ENCODE measurements at places on chromosomes 3 and 15.
A peak's percentile ranks its signal among the peaks of the same experiment; 100 is the strongest.

GRCh38 chr15:77181305-77182074 is 110.6 kb upstream of the TSPAN3 start:
- DNase-seq: peak; percentile 33

DNA sequence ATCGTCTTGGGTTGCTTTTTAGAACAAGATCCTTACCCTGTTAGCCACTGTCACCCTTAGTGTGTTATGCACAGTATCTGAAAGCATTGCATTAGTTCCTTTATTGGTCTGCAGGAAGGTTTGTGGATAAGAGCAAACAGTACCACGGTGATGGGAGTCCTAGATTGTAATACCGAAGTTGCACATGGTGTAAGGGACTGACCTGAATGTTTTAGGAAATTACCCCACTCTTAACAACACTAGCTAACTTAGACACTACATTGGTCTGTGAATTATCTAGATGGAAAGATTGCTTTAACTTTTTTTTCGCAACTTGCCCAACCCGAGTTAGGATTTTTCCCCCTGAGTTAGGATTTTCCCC is 1.3 kb downstream of the STT3B start:
- DNase-seq: peak; percentile 28

- peak; percentile 32 for DNase-seq
These were observed 79.8 kb upstream of the NR2E3 start for GRCh38 chr15:71730277-71731144.

DNA sequence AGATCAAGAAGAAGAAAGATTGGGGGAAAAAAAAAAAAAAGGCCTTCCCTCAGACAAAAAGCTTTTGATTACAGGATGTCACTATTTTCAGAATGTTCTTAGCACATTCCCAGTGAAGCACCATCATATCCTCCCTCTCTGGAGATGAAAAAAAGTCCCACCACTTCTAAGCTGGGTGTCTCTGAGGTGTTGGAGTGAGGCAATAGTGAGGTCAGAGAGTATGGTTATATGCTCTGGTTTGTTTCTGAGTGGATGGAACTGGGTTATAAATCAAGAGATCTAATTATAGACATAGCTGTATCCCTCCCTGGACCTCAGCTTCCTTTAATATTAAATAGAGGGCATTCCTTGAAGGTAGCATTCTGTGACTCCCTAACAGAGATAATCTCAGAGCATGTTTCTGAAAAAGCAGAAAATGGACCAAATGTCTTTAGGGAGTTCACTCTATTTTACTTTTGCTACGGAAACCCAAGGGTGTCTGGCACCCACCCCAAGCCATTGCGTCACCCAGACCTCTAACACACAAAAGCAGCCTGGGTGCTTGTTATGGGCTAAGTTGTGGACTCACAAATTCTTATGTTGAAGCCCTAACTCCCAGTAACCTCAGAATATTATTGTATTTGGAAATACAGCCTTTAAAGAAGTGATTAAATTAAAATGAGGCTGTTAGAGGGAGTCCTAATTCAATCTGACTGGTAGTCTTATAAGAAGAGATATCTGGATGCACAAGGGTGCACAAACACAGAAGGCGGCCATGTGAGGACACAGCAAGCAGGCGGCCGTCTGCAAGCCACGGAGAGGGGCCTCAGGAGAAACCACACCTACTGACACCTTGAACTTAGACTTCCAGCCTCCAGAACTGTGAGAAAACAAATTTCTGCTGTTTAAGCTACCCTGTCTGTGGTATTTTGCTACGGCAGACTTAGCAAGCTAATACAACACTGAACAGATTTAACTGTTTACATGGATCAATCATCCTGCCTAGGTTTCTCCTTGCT is 81.5 kb downstream of the MB21D2 start:
- no peak for DNase-seq

- DNase-seq: no peak
These were observed 267.9 kb downstream of the CHST2 start for GRCh38 chr3:143387425-143387824.

GRCh38 chr3:13141183-13141582 is 68.0 kb upstream of the IQSEC1 start:
- no peak for DNase-seq

GRCh38 chr15:65418596-65418995 is 4.2 kb downstream of the IGDCC4 start:
- no peak for DNase-seq

DNA sequence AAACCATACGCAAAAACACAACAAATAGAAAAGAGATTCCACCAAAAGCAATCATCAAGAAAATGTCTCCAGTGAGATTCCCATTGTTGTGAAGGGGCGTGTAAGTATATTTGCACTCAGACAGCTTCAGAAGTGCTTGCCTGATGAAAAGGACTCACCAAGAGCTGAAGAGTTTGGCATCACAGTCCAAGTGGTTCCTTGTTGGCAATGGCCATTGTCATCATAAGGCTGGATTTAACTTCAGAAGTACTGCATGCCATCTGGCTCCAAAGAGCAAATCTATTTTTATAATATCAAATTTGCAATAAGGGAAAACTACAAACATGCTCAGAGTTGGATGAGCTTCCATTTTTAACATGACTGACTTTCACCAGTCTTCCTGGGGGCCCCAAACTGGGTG is 505.3 kb upstream of the NR2F2 start:
- DNase-seq: no peak

GRCh38 chr3:13370609-13371008 is 49.5 kb downstream of the NUP210 start:
- no peak for DNase-seq

GRCh38 chr3:26713091-26713490 is 90.5 kb downstream of the LRRC3B start:
- no peak for DNase-seq

DNA sequence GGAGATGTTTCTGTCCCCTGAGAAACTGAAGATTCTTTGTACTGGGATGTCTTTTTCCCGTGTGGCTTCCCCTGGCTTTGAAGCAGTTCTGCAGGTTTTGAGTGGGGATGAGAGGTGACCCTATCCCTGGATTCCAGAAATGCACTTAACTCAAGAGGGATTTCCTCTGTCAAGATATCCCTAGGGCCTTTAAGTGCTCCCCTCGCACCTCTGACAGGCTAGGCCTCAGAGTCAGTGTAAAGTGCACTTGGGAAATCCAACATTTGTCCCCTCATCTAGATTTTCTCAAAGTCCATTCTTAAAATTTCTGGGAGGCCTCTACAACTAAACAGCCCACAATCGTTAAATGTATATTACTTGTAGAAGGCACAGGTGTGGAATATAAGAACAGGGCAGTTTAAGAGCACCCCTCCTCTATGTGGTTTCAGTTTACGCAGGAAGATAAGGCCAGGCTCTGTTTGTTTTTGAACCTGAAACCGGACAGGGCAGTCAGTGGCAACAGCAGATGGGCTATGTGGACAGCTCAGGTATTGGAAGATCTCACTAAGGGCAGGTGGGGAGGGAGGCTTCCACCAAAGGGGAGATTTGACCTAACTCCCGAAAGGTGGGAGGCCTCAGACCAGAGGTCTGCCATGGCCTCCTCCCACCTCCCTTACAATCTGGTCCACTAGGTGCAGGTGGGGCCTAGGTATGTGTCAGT is 4.8 kb downstream of the C3orf52 start:
- no peak for DNase-seq

DNA sequence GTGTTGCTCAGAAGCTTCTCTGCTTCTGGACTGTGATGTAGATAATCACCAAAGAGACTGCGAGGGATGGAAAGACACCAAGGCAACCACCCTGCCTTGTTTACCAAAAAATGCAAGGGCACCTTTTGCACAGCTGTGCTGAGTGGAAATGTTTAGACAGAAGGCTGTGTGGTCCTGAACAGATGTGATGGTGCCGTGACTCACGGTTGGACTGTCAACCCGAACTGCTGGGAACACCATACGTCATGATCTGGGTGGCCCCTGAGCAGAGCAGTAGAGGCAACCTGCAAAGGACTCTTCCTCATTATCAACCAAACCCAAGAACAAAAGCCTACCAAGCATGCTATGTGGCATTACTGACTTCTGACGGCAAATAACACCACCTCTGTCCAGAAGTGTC is 61.3 kb upstream of the LPP start:
- DNase-seq: no peak

DNA sequence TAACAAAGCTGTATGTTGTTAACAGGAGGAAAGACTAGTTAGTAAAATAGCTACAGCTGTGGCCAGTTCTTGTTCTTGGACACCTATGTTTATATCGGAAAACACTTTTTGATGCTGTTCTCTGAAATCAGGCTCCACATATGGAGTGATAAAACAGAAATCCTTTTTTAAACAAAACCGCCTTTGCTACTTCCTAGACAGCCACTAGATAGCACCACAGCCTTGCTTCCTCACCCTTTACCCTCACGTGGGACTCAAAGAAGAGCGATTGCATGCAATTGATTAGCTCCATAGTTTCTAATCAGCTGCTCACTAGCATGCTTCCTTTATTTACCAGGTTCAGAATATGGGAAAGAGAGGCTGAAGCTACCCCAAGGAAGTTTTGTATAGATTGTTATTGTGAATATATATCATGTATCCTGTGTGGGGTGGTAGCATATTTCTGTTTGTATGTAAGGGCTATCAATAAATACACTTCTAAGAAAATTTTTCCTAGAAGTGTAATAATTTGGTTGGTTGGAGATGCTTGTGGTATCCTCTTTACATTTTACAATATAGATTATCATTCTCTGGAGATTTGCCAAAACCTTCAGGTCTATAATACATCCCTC is 4.3 kb upstream of the MTFMT start:
- DNase-seq: peak; percentile 48

- DNase-seq: no peak
These were observed 98.3 kb upstream of the SPATA12 start for GRCh38 chr3:56962206-56962605.

DNA sequence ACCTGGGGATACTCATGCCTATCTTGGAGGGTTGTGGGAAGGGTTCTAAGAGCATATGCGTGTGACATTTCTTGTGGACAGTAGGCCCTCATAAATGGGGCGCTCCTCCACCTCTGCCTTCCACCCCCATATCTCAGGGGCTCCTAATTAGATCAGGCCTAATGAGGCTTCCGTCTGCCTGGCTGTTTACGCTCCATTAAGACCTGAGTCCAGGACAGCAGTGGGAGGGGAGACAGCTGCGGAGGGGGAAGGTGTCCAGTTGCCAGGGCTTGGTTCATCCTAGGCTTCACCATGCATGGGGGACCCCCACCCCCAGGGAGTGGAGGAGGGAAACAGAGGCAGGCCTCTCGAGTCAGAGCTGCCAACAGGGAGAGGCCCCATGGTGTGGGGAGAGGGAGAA is 9.3 kb upstream of the LINGO1 start:
- no peak for DNase-seq

DNA sequence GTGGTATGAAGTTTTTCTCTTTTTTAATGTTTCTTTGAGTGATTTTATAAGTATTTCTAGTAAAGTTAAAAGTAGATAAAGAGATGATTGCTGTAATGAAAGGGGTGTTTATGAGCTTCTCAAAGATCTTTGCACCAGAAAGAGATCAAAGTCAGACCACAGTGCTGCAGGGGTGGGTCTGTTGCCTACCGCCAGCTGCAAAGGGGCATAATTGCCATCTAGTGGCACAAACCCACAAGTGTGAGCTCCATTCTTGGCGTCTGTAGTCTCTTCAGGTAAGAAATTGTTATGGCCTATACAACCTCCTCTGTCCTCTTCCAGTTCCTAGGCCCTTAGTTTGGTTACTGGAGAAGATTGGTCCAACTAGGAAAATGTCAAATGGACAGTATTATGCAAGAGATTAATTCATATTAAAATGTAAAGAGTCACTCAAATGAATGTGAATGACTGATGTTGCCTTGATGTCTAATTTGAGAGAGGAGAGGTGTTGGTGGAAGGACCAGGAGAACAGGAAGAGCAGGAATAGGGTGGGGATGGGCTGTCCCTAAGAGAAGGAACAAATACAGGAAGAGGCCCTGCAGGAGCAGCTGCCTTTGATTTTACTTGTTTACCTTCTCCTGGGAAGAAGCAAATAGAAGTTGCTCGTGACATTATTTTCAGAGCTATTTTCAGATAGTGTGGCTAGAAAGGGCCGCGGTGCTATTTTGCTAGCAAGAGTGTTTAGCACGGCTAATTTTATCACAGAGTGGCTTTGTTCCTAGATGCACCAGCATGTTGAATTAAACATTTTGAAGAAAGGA is 53.0 kb upstream of the GSK3B start:
- DNase-seq: peak; percentile 66

- DNase-seq: no peak
These were observed 197.2 kb downstream of the EDEM1 start for GRCh38 chr3:5384557-5385236.
